ENCODE measurements at places on chromosomes 6 and 20. TPM values are rescaled to one million over a fixed set of nuclear protein-coding genes. Genes with fewer than 3 reads are reported as not detected.

The LY6G5C gene
- total RNA-seq, result not detected

DNA sequence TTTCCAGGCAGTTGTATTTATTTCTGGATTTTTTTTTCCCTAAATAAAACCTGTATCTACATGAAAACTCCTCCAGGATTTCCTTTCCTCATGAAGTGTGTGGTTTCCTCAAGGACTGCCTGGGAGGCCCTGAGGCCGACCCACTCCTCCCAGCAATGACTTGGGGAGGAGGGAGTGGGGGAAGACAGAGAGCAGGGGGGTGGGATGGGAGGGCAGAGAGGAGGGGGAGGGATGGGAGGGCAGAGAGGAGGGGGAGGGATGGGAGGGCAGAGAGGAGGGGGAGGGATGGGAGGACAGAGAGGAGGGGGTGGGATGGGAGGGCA is 161.8 kb upstream of the AGPAT4 start:
- peak overlapping the region; percentile 51 for H3K27ac ChIP-seq
- no peaks in the 10 kb centered on the region for H3K36me3 ChIP-seq
- H3K27me3 ChIP-seq, result no peaks in the 10 kb centered on the region
- H3K4me3 ChIP-seq, result no peak overlapping the region
- H3K4me1 ChIP-seq, result peaks cover 24% of the 10 kb centered on the region
- no peak for DNase-seq

GRCh38 chr6:90251295-90251992 is 45.2 kb downstream of the BACH2 start:
- no peaks in the 10 kb centered on the region for H3K27me3 ChIP-seq
- no peaks in the 10 kb centered on the region for H3K36me3 ChIP-seq
- H3K4me1 ChIP-seq, result no peaks in the 10 kb centered on the region
- DNase-seq, result no peak
- no peak overlapping the region for H3K4me3 ChIP-seq

GRCh38 chr20:5153612-5154542 is 27.1 kb downstream of the CDS2 start:
- H3K36me3 ChIP-seq, result no peaks in the 10 kb centered on the region
- no peak overlapping the region for H3K4me3 ChIP-seq
- H3K27me3 ChIP-seq, result no peaks in the 10 kb centered on the region

The TRMT11 gene
- total RNA-seq, result 28.4 TPM

The PAK5 gene
- not detected for total RNA-seq

DNA sequence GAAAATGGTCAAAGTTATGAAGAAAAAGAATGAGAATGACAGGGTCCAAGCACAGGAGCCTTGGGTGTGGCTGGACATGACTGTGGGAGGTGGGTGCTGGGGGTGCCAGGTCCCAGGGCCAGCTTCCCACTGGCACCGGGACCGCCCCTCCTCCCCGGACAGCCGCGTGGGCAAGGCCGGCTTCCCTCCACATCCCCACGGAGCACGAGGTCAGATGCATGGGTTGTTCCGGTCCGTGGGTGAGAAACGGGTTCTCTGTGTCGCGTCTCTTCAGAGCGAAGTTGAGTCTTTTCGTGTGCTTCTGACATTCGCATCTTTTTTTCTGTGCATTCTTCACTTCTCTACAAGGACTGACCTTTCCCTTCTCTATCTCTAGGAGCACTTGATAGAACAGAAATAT is 30.1 kb downstream of the KIF25 start:
- DNase-seq, result no peak
- H3K4me1 ChIP-seq, result peaks cover 13% of the 10 kb centered on the region
- H3K36me3 ChIP-seq, result no peaks in the 10 kb centered on the region
- H3K27ac ChIP-seq, result no peak overlapping the region

The DUSP15 gene
- total RNA-seq, result 1.1 TPM

GRCh38 chr6:2158596-2159271 is 86.7 kb downstream of the GMDS start:
- no peak overlapping the region for H3K27ac ChIP-seq
- no peak for DNase-seq
- no peak overlapping the region for H3K4me3 ChIP-seq
- H3K36me3 ChIP-seq, result no peaks in the 10 kb centered on the region
- no peaks in the 10 kb centered on the region for H3K27me3 ChIP-seq

- H3K4me3 ChIP-seq, result no peak overlapping the region
- no peak overlapping the region for H3K27ac ChIP-seq
- no peaks in the 10 kb centered on the region for H3K27me3 ChIP-seq
Observed at GRCh38 chr6:147752689-147753403, 244.4 kb downstream of the SAMD5 start.

The NR2E1 gene
- total RNA-seq, result not detected

The ZFAND3 gene
- total RNA-seq, result 41.0 TPM

DNA sequence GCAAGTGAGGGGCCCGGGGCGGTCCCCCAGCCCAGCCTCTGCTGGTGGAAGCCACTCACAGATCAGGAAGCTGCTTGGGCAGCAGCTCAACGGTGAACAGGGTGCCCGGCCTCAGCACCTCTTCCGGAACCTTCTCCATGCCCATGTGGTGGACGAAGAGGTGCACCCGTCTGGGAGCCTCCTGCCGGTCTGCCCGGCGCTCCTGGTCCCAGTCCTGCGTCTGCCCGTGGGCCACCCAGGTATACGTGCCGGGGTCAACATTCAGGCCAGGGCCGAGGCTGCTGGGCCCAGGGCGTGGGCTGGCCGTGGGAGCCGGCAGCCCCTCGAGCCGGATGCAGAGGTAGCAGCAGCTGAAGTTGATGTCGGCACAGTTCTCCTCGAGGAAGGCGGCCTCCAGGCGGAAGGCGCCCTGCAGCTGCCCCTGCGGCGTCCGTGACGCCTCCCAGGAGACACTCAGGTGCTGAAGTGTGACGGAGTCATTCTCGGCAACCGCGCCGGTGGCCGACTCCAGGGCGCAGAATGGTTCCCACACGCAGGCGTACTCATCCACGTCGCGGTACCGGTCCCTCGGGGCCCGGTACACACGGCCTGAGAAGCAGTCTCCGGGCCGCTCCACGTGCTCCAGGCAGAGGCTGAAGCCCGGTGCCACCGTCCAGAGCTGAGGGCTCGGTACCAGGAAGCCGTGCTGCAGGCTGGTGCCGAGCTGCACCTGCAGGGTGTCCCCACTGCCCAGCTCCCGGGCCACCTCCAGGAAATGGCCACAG is 8.7 kb downstream of the FNDC11 start:
- H3K36me3 ChIP-seq, result peaks cover 77% of the 10 kb centered on the region

The MAN1A1 gene
- total RNA-seq, result 34.0 TPM

- no peak overlapping the region for H3K27ac ChIP-seq
- no peaks in the 10 kb centered on the region for H3K36me3 ChIP-seq
Observed at GRCh38 chr20:56943946-56944945, 315.1 kb downstream of the TFAP2C start.

- peaks cover 7% of the 10 kb centered on the region for H3K36me3 ChIP-seq
- no peaks in the 10 kb centered on the region for H3K27me3 ChIP-seq
- peak overlapping the region; percentile 21 for H3K27ac ChIP-seq
- peaks cover 19% of the 10 kb centered on the region for H3K4me1 ChIP-seq
Observed at GRCh38 chr20:33789109-33789857, 21.9 kb upstream of the CHMP4B start.

The HRH3 gene
- total RNA-seq, result not detected

DNA sequence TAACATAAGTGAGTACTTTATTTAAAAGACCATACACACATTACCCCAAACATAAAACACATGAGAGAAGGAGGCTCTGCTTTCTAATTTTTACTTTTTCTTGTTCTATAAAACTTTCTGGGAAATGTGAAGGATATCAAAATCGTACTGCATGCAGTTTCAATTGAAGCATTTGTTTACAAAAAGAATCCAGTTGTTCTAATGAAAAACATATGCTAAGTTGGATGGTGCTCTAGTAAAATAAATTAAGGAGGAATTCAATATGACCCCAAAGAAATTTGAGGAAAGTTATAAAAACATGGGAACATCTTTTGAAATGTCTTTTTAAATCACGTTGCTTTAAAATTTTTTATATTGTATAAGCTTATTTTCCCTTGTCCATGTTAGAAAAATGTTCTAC is 37.6 kb downstream of the OR2B6 start:
- no peak overlapping the region for H3K4me3 ChIP-seq
- DNase-seq, result no peak
- H3K27ac ChIP-seq, result no peak overlapping the region
- no peaks in the 10 kb centered on the region for H3K36me3 ChIP-seq
- no peaks in the 10 kb centered on the region for H3K4me1 ChIP-seq
